Natural killer cell (primary cell): ENCODE measurements at places on chromosomes 12 and 14. TPM values are rescaled to one million over a fixed set of nuclear protein-coding genes. Genes with fewer than 3 reads are reported as not detected.

DNA sequence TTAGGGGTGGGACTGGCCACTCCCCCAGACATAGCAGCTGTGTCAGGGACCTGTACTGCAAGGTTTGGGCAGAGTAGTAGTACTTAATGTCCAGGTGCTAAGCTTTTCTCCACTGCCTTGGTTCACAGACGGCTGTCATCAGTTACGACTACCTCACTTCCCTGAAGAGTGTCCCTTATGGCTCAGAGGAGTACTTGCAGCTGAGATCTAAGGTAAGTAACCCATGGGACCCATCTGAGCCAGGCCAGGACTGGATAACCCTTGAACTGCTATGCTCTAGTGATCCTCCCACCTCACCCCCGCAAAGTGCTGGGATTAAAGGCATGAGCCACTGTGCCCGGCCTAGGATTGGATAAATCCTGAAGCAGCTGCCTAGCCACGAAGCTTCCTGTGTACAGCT lies 22.4 kb downstream of the ADCK1 start:
- DNase-seq = no peak

DNA sequence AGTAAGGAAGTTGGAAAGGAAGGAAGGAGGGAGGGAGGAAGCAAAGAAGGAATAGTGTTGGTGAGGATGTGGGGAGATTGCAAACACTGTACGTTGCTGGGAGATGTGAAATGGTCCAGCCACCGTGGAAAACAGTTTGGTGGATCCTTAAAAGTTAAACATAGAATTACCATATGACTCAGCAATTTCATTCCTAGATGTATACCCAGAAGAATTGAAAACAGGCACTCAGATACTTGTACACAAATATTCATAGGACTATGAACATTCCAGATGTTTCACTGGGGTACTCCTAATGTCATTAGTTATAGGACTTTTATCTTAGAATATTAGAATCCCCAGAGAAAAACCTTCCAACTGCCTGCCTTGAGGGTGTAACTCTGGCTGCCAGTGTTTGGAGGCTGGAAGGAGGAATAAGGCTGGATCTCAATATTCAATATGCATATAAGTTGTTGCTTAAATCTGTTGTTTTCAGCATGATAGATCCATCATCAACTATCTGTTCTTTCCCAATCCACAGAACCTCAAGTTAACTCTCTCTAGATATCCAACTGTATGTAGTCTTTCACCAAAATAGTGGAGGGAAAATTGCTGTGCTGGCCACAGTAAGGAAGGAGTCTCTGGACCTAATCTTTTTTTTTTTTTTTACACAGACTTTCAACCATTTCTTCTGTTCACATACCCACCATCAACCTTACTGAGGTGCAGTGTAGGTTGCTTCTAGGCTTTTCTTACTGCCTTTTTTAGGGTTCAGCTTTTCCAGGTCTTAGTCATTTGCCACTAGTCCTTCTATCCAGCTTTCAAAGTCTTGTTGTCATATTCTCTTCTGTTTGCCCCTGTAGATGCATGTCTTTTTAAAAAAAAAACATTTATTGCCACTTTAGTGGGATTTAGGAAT lies 94.5 kb downstream of the DNAI7 start:
- no peak for DNase-seq

- peak; percentile 52 for DNase-seq
These were observed 903 bp upstream of the NT5DC3 start for GRCh38 chr12:103841690-103842584.

The TGFB3 gene
- 12.8 TPM for total RNA-seq

DNA sequence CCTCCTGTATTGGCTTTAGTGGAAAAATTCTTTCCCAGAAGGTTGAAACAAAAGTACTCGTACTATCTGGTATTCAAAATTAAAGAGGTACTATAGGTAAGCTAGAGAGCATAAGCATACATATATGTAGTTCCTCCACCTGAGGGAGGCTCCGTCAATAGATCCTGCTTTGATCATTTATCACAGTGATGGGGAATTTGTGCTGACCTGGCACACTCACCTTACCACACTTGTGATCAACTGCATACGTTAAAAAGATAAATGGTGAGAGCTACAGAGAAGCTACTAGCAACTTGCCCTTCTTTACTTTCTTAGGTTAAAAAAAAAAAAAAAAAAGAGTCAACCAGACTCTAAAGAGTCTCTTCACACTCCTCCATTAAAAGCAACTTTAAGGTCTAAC lies 2.5 kb downstream of the CAPRIN2 start:
- no peak for DNase-seq

DNA sequence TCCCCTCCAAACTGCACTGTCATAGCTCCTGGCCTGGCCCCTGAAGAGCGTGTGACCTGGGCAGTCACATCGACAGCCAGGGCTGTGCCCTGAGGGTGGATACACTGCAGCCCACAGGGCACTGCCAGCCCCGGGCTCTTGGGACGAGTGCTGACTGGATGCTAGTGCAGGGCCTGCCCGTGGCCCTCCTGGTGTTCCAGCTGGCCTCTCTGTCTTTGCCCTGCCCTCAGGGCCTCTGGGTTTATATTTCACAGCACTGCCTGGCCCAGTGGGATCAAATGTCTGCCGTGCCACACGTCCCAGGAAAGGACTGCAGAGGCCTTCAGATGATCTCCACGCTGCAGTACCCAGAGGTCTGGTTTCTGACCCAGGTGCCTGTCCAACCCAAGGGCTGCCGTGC lies 10.1 kb upstream of the CCDC197 start:
- no peak for DNase-seq

The SLC8A3 gene
- total RNA-seq = 0.56 TPM

DNA sequence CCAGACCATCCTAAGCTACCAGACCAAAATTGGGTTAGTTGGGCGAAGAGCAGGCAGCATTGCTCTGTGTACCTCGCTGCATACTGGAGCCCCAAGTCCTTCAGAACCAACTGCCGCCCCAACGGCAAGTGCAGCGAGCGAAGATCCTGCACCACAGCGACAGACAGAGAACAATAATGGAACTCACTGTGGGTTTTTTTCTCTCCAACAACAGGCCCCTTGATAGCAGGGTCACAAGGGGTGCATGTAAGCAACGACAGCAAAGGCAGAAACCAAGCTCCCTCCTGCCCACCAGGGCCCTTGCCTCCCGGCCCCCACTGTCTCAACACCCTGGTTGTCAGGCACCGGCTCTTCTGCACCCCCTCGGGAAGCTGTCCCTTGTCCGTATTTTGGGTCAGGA lies 39.0 kb downstream of the RNF34 start:
- DNase-seq = no peak

DNA sequence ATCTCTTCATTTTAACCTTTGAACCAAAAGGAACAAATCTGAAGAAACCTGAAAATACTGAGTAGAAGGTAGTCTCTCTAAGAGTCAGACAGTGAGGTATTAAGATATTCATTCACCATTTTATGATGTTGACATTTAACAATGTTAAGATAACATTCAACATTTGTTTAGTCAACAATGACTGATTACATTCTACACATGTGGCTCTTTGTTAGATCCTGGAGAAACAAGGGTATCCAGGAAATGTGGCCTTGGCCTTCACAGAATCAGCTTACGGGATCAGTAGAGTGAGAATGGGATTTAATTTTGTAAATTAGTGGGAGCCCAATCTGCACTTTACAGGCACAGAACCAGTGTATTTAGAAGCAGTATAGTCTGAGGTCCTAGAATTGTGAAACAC lies 355.5 kb downstream of the KCNH5 start:
- DNase-seq = no peak

The KRT85 gene
- total RNA-seq = not detected

- DNase-seq = peak; percentile 58
These were observed 67.8 kb downstream of the VWF start for GRCh38 chr12:6056406-6057240.

DNA sequence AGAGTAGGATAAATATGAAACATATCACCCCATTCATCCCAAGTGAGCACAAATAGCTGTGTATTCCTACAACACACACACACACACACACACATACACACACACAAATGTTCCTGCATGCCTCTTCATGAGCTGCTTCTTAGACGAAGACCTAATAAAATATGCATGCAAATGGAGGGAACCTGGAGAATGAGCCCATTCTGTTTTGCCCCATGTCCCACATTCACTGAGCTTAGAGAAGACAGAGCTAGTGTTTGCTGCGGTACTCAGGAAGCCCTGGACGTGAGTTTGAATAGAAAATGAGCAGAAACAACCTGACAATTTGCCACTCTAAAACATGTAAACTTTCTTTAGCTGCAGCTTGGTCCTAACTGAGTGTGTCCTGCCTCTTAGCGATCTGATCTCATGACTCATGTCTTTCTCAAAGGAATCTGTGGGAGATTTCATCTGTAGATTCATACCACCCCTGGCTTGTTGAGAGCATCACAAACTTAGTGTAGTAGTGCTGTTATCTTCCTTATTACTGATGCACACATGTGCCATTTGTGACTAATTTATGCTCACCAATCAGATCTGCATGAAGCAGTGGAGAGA lies 86.8 kb downstream of the ITPR2 start:
- no peak for DNase-seq

The OR4N5 gene
- total RNA-seq = not detected

DNA sequence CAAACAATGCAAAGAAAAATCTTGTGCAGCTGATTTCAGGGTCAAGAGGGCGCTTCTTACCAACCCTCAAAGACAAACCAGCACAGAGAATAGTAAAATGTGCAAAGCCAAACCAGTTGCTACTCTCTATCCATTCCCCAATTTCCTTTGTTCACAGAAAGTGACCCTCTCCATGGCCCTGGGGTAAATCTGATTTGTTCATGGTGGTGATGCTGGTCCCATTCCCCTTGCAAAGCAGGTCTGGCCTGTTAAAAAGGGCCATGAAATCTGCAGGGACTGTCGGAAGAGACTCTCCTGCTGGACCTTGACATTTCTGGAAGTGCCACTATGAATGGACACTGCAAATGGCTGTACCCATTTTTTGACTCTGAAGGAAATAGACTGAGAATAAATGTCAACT lies 113.5 kb downstream of the HMGA2 start:
- no peak for DNase-seq

DNA sequence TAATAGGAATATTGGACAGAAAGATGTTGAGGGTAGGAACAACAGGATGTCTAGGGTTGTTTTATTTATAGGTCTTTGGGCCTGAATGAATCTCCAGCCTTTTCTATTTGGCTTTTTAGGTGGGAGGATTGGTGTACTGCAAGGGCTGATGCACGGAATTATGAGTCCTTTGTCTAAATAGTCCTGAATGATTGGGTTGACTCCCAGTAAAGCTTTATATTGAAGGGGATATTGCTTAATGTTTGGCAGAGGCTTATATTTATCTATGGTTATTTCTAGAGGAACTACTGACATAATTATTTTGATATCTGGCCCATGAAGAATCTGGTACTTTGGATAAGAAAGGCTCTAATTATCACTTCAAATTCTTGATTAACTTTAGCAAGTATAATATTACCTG lies 253.6 kb upstream of the AVPR1A start:
- no peak for DNase-seq

DNA sequence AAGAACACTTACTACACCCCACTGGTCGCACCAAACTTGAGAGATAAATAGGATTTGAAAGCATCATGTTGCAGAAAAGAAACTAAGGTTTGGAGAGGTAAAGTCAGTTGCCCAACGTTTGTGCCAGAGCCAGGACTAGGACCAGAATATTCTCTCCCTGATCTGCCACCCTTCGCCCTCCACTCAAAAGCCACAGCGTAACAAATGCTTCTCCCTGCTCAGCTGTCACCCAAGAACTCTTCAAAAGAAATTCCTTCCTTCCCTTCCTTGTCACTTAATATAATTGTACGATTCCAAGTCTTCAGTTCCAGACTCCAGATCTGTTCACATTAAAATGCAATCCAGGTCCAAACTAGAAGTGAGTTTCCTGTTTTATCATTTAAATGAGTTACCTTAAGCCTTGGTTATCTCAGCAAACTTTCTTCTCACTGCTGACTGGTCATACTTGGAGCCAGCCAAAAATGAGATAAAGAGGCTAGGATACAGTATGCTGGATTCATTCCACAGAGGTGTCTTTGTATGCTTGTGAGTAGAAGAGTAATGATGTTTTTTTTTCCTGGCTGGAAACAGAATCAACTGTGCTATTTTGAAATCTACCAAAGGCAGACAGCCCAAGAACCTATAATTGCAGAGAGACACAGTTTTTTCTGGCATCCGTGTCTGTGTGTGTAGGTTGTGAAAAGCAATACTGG lies 12.8 kb upstream of the PPFIBP1 start:
- no peak for DNase-seq

DNA sequence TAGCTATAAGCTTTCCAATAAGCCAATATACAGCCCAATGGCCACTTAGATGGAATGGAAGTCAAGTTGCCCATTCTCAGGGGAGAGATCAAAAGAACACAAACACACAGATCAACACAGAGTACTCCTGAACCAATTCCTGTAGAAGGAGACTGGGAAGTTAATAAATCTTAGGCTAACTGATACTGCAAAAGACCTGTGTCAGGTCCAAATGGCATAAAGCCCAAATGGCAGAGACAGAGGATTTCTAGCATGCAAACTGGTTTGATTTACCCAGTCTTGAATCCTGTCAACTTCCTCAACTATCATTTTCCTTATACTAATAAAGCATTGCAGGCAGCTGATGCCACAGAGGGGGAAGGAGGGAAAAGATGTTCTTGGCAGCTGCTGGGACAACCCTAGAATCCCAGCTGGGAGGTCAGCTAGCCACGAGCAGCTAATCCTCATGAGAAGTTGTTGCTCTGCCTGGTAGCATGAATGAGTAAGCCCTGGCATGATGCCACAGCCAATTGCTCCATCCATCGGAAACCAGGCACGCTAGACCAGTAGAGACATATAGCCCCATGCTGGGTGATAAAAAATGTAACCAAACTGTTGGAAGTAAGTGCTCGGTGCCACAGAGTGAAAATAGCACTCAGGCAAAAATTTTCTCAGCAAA lies 26.2 kb downstream of the ANG start:
- DNase-seq = peak; percentile 12

GRCh38 chr12:112812600-112813406 lies 21.3 kb downstream of the RPH3A start:
- no peak for DNase-seq

DNA sequence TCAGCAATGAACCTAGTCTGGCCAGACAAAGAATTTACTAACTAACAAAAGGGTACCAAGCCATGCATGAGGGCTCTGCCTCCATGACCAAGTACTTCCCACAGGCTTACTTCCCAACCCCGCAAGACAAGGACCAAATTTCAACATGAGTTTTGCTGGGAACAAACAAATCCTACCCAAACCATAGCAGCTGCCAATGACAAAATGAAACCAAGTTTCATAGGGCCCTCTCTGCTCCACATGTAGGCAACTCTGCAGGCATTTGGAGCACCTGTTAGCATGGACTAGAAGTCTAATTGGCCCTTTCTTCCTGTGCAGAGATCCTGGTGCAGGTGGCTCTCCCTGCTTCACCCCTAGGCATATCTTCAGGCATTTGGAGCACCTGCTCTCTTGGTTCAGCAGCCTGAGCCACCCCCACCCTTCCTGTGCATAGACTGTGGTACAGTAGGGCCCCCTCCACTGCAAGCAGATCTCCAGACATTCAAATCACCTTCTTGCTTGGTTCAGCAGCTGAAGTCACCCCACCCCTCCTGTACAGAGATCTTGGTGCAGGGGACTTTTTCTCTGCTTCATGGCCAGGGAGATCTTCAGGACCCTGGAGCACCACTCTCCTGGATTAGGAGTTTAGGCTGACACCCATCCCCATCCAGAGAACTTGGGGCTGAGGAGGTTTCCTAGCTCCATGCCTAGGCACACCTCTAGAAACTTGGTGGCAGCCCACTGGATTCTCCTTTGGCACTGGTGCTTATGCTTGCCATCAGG lies 308.7 kb downstream of the RPAP3 start:
- no peak for DNase-seq
